ENCODE measurements at places on chromosomes 12 and 14.

DNA sequence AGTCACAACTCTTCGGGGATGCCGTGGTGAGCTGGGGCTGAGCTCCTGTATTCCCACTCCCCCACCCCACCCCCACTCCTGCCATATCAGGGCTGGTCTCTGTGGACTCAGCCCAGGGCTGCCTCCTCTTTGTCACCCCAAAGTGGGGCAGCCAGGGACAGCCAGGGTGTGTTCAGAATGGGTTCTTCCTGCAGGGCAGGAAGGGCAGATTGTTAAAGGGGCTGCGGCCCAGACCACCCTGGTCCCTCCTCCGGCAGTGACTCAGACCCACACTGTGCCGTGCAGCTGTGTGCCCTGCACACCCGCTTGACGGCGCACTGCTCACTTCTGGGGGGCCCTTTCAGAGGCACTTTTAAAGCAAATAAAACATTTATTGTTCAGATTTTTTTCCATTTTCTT lies 9.3 kb downstream of the SLC48A1 start:
- DNase-seq = no peak

GRCh38 chr14:89700801-89701200 lies 253.7 kb downstream of the EFCAB11 start:
- no peak for DNase-seq

DNA sequence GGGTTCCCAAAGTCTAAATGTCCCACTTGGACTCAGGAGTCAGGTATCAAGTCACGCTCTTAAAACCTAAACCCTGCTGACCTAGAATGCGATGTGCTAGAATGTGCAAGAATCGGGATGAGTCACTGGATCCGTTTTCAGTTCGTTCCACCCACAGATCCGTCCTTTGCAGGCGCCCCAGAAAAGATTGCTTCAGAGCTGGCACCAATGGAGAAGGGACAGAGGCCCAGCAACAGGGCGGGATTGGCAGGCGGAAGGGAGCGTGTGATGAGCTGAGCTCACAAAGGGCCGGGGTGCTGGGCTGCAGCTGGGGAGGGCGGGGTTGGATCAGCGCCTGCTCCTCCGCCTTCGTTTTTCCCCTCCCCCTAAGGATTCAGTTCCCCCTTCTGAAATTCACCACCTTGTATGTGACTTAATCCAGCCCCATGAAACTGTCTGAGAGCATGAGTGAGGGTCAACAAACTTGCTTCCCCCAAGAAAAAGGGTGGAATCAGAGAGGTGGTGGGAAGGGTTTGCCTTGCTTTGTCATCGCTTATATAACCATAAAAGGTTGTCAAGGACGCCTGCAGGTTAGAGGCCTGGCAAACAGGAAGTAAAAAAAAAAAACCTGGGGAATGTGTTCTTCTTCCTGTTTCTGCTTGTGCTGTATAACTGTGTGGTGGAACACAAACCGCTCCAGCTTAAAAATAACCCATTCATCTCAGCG lies 2.8 kb upstream of the UBC start:
- DNase-seq = peak; percentile 97

DNA sequence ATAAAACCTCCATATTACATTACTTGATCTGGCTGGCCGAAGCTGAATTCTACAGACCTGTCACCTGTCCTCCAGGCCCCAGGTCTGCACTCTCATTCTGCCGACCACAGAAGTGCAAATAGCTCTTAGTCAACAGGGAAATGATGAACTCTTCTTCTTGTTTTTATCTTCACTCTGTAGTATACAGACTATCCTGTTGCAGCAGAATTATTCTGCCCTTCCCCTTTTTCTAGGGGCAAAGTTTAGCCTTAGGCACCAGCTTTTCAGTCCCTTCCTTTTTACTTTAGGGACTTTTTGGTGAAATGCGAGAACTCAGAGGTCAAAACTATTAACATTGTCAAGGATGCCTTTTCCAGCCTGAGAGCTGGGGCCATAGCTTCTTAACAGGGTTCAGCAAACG lies 229.6 kb upstream of the EGLN3 start:
- DNase-seq = no peak

DNA sequence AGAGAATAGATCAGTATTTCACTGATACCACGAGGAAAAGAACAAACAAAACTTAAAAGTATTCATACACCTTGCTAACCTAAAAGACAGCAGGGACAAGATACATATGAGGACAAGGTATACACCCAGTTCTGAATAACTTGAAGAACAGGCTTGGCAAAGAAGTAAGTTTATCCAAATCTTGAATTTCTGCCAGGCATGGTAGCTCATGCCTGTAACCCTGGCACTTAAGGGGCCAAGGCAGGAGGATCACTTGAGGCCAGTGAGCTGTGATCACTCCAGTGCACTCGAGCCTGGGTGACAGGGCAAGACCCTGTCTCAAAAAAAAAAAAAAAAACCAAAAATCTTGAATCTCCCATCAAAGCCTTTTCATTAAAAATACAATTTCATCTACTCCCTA lies 25.0 kb downstream of the EIF2S1 start:
- DNase-seq = no peak

- DNase-seq = no peak
Measured at GRCh38 chr14:66101662-66102061, 384.5 kb upstream of the CCDC196 start.

DNA sequence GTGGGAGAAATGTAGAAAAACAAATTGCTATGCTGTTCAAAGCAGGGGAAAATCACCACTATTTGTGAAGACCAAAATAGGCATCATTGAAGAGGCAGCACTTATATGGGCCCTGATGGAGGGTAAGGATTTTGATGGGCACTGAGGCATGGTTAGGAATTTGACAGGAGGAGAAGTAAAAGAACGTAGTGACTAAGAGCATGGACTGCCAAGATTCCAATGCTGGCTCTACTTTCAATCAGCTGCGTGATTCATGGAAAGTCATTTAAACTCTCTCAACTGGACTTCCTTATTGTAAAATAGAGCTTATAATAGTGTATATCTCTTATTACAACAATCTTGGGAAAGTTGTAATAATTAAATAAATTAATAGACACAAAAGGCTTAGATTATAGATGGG lies 267.7 kb upstream of the G2E3 start:
- peak; percentile 11 for DNase-seq

DNA sequence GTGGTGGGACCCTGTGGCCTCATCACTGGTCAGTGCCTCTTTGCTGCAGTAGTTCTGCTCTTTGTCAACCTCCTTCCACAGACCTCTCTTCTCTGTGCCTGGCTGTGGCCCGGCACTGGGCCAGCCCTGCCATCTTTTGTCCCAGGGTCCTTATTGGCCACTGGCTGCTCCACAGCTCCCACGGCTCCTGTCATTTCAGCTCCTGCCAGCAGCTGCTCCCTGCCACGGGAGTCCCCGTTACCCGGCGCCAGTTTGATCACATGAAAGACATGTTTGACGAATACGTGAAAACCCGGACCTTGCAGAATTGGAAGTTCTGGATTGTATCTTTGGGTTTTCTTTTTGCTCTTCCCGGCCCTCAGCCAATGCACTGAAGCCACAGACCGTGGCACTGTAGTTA lies 35.4 kb downstream of the IL31 start:
- DNase-seq = no peak

DNA sequence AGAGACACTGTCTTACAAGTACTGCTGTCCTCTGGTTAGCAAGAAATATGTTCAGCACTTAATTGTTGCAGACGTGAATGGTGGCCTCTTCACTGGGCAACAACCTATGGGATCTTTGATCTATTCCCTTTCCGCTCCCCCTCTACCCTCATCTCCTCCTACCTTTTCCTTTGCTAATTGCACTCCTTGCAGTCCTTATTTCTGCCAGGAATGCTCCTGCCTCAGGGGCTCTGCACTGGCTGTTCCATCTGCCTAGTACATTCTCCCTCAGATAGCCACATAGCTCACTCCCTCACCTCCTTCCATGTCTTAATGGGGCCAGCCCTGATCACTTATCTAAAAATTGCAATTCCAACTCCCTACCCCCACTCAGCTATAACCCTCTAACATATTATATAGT lies 4.5 kb upstream of the NFYB start:
- no peak for DNase-seq

DNA sequence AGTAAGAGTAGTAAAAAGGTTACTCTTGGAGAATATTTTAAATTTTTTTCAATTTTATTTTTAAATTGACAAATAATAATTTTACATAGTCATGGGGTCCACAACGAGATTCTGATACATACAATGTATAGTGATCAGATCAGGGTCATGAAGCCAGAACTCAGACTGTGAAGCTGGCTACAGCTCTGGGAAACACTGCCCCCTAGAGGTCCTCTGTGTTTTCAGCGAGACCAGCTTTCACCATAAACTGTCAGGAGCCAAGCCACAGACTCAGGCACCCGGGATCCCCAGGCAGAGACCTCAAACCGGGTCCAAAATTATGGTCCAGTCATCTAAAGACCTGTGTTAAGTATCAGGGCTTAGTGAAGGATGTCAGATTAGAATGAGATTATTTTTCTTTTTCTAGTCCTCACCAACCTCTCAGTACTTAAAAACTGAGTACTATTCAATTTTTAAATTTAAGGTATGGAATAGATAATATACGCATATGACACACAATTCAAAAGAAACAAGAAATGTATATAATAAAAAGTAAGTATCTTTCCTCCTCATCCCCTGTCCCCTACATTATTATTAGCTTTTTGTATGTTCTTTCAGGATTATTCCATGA lies 397.1 kb downstream of the MDGA2 start:
- DNase-seq = peak; percentile 4

GRCh38 chr12:77124767-77125166 lies 59.4 kb upstream of the E2F7 start:
- DNase-seq = peak; percentile 70

DNA sequence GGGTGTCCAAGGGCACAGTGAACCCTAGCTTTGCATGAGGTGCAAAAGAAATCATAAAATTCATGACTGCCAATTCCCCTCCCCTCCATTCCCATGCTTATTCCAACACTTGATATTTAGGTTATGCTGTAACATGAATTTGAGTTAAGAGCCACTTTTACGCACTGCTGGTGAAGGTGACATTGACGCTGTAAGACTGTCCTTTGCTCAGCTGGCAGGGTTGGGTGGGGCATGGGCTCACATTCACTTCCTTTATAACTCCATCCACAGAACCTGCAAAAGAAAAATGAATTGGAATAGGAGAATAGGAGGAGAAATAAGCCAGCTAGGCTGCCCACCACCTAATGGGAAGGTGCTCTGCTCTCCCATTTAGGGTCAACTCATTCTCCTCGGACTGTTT lies 6.9 kb downstream of the NPC2 start:
- DNase-seq = no peak

DNA sequence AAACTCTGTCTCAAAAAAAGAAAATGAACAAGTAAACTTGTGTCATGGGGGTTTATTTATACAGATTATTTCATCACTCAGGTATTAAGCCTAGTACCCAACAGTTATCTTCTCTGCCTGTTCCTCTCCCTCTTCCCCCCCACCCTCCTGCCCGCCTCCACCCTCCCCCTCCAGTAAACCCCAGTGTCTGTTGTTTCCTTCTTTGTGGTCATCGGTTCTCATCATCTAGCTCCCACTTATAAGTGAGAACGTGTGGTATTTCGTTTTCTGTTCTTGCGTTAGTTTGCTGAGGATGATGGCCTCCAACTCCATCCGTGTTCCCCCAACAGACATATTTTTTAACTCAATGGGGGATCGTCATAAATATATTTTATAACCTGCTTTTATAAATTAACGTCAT lies 12.3 kb downstream of the IL31 start:
- no peak for DNase-seq

- no peak for DNase-seq
Measured at GRCh38 chr14:72825486-72825885, 68.4 kb downstream of the DPF3 start.

DNA sequence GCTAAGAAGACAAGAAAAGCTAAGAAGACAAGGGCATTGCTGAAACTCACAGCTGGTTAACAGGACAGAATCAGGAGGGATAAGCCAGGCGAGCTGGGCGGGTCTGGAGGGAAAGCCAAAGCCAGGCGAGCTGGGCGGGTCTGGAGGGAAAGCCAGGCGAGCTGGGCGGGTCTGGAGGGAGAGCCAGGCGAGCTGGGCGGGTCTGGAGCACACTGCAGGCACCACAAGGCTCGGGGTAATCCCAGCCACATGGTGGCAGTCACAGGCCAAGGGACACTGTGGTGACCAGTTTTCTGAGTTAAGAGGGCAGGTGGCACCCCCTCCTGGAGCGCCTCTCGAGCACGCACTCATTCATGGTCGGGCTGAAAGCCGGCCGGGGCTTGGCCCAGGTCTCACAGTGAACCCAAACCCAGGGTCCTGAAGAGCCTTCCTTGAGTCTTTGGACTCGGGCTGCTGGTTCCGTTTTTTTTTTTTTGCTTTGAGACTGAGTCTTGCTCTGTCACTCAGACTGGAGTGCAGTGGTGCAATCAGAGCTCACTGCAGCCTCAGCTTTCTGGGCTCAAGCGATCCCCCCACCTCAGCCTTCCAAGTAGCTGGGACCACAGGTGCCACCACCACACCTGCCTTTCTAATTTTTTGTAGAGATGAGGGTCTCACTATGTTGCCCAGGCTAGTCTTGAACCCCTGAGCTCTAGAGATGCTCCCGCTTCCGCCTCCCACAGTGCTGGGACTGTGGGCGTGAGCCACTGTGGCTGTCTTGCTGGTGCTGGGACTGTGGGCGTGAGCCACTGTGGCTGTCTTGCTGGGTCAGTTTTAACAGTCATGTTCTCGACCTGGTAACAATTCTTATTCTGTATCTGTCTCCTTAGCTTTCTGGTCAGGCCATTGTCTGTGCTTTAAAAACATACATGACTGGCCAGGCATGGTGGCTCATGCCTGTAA lies 40.2 kb downstream of the HSP90AA1 start:
- peak; percentile 8 for DNase-seq

DNA sequence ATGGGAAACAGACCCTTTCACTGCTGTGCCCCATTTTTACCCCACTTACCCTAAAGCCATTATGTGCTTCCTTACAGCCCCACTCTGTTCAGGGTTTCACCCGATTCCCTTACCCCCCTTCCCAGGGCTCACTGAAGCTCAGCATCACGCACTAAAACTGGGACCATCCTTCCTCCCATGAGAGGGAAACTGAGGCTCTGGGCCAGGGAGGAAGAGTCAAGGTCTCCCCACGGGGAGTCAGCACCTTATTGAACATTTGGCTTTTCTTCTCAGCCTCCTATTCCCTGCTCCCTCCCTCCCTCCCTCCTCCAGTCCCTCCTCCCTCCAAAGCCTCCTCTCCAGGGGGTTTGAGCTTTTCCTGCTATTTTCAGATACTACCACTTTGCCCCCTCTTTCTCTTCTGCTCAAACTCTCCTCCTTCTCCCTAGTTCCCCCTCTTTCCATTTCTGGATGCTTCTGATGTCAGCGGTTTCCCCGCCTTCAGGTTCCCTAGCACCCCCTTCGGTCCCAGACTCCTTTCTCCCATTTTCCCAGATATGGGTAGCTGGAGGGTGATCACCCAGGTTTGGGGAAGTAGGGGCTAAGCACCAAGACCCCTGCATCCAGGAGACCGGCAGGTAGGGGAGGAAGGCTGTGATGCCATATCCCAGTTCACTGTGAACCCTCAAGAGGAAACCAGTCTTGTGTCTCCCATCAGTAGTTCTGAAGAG lies 960 bp downstream of the GPR162 start:
- no peak for DNase-seq

GRCh38 chr12:48189331-48190125 lies 6.1 kb downstream of the CCDC184 start:
- DNase-seq = peak; percentile 18

DNA sequence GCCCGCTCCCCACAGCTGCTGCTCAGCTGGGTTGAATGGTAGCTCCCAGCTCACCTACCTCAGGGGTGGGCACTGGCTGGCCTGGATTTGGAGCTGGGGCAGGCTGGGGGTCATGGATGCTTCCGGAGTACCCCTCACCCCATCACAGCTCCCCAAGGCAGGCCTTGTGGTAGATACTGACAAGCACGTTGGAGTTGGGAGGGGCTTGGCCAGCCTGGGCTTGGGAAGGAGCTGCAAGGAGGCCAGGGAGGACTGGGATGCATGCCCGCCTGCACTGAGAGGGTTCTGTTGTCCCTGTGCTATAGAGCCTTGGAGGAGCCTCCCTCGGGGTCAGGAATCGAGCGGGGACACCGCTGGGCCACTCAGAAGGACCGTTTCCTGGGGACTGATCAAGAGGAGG lies 14.2 kb downstream of the TMEM63C start:
- DNase-seq = no peak
